ENCODE measurements at places on chromosomes 7 and 10.
A peak's percentile ranks its signal among the peaks of the same experiment; 100 is the strongest.

GRCh38 chr10:60171436-60172013, 218.2 kb downstream of the ANK3 start:
- DNase-seq: no peak

GRCh38 chr7:92988051-92988450, 129.7 kb downstream of the SAMD9 start:
- DNase-seq: peak; percentile 28

DNA sequence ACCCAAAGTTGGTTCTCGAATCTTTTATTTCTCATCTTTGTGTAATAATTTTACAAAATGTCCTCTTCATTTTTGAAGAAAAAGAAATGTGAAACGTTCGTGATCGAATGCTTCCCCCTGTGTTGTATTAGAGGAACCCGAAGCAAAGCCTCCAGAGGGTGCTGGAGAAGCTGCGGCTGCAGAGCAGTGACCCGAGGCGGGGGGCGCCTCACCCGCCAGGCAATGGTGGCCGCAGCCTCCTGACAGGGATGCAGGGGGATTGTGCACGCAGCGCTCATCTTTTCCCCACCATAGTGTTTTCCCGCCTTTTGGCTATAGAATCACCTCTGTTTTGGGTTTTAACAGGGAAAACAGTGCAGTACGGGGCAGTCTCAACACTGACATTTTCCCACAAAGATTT, 307.5 kb upstream of the ANKRD30A start:
- no peak for DNase-seq

DNA sequence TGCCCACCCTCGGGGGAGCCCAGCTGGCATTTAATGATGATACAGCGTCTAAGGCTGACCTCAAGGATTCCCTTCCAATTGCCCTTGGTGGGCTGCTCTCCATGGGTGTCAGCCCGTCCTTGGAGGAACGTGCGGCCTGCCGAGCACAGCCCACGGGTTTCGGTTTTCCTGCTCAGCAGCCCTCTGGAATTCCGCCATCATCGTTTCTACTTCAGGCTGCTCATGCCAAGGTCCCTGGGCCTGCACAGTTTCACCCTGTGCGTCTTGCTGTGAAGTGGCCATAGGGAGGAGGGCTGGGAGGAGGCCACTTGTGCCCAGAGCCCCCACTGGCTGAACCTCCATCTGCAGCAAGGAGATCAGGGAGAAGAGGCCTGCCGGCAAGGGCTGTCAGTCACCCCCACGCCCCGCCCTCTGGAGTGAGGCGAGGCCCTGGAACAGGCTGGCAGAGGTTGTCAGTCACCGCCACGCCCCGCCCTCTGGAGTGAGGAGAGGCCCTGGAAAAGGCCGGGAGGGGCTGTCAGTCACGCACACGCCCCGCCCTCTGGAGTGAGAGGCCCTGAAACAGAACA, 82.8 kb downstream of the CHST15 start:
- DNase-seq: no peak

DNA sequence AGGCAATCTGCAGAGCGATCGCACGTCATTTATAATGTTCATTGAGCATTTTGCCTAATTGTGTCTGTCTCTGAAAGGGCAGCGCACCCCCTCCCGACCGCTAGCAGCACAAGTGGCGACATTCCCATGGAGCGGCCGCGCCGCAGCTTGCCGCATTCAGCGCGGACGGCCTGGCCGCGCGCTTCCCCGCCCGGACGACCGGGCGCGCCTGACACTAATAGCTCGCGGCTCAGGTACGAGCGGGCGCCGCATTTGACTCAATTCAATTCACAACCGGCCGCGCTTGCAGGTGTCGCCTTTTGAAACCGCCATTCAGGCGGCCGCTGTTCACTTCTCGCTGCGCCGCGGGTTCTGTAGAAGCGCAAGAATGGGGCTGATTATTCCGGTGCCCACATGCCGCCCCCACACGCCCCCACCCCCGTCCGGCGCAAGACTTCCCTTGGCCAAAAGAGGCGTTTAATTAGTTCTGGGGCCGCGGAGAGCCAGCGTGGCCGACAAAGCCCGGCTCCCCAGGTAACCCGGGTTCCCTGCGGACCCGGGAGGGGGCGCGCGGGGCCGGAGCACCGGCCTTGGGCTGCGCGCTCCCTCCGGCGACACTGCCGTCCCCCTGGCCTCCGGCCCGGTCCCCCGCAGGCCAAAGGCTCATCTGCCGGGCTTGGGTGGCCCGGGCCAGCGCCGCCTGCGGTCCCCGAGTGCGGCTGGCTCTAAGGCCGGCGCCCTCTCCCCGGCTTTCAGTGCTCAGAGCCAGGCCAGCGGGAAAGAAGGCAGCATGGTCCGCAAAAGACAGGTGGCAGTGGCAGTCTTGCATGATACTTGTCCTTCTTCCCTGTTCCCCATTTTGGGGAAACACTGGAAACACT, 18.7 kb upstream of the PTF1A start:
- DNase-seq: no peak

- DNase-seq: no peak
These were observed 1020.1 kb downstream of the NXPH1 start for GRCh38 chr7:9453521-9453920.

DNA sequence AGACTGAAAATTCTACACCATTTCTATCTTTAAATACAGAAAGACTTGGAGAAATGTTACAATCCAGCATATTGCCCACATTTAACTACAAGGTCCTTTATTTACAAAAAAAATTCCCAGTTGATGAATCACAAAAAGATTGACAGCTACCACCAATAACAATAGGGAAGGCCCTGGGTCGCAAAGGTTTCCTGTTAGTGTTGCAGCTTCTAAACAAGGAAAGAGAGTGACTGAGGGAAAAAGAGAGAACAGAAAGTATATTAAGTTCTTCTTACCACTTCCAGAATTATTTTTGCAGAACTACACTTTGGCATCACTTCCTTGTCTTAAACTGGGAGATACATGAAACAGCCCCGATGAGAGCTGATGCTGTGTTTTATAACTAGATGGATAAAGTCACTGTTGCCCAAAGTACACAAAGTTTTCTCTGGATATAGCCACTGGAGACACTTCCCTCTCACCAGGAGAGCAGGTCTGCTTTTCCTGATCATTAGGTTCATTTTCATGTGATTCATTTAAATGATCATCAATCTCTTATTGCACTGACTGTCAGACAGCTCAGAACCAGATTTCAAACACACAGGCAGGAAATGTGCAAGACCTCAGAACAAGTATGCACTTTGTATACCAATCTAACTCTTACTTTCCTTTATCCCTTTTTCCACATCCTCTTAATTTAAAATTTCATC, 57.0 kb downstream of the SHTN1 start:
- DNase-seq: no peak

GRCh38 chr7:4959306-4959705, 319 bp upstream of the MMD2 start:
- no peak for DNase-seq

- DNase-seq: peak; percentile 49
These were observed 210.9 kb downstream of the DGKB start for GRCh38 chr7:14691597-14692203.

Data from KBM-7 (cell line).